Placental pericyte (primary cell): ENCODE measurements at places on chromosomes 4 and X. TPM values are rescaled to one million over a fixed set of nuclear protein-coding genes. Genes with fewer than 3 reads are reported as not detected.

The DIPK2B gene
- 0.14 TPM in 1 of 2 replicates, not detected in the other for total RNA-seq

The PNMA6E gene
- not detected in 2 replicates for total RNA-seq

The FREM3 gene
- total RNA-seq, result under 0.01 TPM in 1 of 2 replicates, not detected in the other

The CENPVL3 gene
- not detected in 2 replicates for total RNA-seq

The PPP4R3C gene
- total RNA-seq, result not detected in 2 replicates

The ENPEP gene
- 0.44 and 1.1 TPM in 2 replicates for total RNA-seq

The GPC3 gene
- 4.2 TPM in 1 of 2 replicates, not detected in the other for total RNA-seq

The ZCCHC12 gene
- 0.14 TPM in 1 of 2 replicates, not detected in the other for total RNA-seq

The SSX1 gene
- total RNA-seq, result not detected in 2 replicates

The MAOA gene
- 0.44 and 1.0 TPM in 2 replicates for total RNA-seq

The CA5B gene
- total RNA-seq, result 8.3 and 9.2 TPM in 2 replicates

The DUX4 gene
- total RNA-seq, result not detected in 2 replicates

The EPHA5 gene
- total RNA-seq, result 0.22 and 3.7 TPM in 2 replicates

The EBP gene
- 119 and 127 TPM in 2 replicates for total RNA-seq

The NALF2 gene
- not detected in 2 replicates for total RNA-seq

The ADH1C gene
- not detected in 2 replicates for total RNA-seq

The CTAG1B gene
- total RNA-seq, result not detected in 2 replicates

The PPP2R2C gene
- under 0.01 TPM in 1 of 2 replicates, not detected in the other for total RNA-seq

The OTC gene
- not detected in 2 replicates for total RNA-seq

The NDUFA1 gene
- 29.1 and 63.2 TPM in 2 replicates for total RNA-seq

The DUSP21 gene
- total RNA-seq, result not detected in 2 replicates

The RAB41 gene
- not detected in 2 replicates for total RNA-seq

The RAB33A gene
- 0.72 and 3.3 TPM in 2 replicates for total RNA-seq
